CD4-positive, alpha-beta memory T cell (primary cell): ENCODE measurements at places on chromosomes 2 and 18. TPM values are rescaled to one million over a fixed set of nuclear protein-coding genes. Genes with fewer than 3 reads are reported as not detected.

Gene BOLL
- not detected for total RNA-seq

DNA sequence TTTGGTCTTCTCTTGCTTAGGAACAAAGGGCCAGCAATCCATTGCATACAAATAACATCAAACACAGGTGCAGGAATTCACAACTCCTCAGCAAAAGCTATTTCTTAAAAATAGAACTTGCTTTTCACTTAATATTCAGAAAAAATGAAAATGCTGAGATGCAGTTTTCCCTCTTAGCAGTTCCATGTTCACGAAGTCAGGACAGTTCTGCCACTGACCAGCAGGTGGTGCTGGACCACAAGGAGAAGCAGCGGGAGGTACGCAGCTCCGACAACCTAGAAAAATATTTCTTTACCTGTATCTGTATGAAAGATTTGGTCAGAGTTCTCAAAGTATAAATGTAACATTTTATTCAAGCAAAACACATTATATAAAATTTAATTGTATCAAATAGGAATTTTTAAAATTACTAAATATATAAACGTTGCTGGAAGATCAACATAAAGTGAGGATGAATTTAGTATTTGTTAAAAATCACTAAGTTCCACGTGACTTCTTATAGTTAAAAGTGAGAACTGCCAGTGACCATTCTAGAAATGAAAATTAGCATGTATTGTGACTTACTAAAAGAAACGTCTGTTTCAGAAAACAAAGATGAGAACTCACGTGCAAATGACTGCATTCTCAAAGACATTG is 48.8 kb downstream of the ADNP2 start:
- peak; percentile 65 for DNase-seq

Gene RGPD3
- 0.44 TPM for total RNA-seq

DNA sequence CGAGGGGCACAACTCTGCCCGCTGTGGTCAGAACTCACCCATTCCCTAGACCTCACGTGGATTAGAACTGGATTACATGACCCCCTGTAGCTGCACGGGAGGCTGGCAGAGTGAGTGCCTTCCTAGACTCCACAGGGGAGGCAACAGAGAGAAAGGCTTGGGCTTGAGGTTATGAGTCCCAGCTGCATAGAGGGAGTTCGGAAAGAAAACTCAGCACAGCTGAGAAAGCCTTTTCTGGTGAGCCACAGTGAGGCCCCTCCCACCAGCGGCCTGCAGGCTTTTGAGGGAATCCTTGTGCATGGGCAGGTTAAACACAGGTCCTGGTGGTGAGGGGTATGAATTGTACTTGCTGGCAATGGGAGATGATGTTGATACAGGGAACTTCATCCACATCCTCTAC is 217.3 kb downstream of the FHOD3 start:
- no peak for DNase-seq

Gene FHOD3
- total RNA-seq, result not detected

- DNase-seq, result peak; percentile 46
These were observed 23.5 kb upstream of the C18orf32 start for GRCh38 chr18:49510393-49511115.

DNA sequence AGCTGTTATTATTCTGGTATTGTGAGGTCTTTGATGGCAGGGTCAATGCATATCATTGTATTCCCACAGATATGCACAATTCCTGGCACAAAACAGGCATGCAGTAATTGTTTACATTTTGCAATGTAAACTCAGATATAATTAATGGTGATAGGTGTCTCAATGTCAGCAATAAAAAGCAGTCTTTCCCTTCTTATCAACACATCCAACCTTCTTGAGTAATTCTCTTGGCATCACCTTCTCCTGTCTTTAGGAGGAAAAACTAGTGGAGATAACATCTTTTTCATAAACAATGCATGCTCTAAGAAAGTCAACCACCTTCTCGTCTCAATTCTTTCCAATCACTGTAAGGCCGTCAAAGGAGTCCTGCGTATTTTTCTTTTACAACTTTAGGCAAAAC is 313.3 kb upstream of the GULP1 start:
- DNase-seq, result no peak

- no peak for DNase-seq
These were observed 74.4 kb upstream of the COPS8 start for GRCh38 chr2:237011206-237011795.
